GDM1 (cell line): ENCODE measurements at places on chromosomes 16 and 17.

- no peak for DNase-seq
These were observed 28.1 kb downstream of the MAPK8IP3 start for GRCh38 chr16:1734123-1734522.

GRCh38 chr17:79935197-79935885, 96.1 kb upstream of the CBX4 start:
- no peak for DNase-seq

DNA sequence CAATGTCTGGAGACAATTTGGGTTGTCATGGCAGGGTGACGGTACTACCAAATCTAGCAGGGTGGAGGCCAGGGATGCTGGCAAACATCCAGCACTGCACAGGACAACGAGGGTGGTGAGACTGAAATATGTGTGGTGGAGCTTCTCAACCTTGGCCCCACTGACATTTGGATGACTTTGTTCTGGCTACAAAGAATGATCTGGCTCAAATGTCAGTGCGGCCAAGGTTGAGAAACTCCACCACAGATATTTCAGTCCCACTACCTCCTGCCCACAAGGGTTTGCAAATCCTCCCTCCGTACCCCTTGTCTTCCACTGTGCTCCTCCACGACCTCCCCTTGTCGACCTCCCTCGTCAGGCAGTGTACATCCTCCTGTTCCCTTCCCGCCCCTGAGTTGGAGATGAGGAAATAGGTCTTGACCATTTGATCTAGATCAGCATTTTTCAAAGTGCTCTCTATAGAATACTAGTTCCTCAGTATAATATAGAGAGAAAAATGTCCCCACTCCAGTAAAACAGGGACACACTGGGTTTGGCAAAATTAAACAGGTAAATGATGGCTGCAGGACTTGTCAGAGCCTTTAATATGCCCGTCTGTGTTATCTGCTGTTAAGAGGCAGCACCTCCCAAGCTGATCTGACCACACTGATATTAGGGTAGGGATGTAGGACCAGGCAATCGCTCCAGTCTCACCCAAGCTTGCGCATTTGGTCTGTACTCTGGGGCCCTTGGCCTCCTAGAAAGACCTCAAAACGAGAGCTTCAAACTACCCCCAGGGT, 6.8 kb downstream of the OSGIN1 start:
- no peak for DNase-seq

DNA sequence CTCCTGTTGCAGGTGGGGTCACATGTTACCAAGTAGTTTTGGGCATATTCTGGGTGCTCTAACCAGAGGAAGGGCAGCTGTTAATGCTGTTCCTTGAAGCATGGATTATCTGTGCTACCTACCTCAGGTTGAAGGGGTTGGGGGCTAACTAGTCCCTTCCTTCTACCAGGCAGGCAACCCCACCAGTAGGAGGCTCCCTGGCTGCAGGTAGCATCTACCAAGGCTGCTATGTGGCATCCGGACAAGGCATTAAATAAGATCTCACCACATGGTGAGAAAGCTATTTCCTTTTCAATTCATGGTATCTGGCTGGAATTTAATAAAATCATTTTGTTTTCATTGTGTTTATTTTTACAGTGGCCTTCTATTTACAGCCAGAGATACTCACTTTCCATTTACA, 62.5 kb downstream of the CACNG3 start:
- no peak for DNase-seq

DNA sequence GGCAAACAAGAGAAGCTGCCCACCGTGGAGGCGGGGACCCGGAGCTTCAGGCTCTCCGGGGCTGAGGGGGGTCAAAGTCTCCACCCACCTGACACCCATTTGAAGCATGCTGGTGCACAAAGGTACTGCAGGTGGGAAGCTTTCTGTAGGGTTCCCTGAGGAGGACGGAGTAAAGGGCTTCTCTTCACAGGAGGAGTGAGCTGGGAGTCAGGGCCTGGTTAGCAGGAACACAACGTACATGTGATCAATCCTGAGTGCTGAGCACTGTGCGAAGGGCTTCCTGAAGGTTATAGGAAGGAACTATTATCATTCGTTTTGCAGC, 252.9 kb upstream of the RPL38 start:
- no peak for DNase-seq

GRCh38 chr16:66337463-66338188, 28.9 kb upstream of the CDH5 start:
- DNase-seq = no peak
